ENCODE measurements at places on chromosomes 4 and X. TPM values are rescaled to one million over a fixed set of nuclear protein-coding genes. Genes with fewer than 3 reads are reported as not detected.

The WNK3 gene
- total RNA-seq: 0.14 TPM

The LDB2 gene
- total RNA-seq: not detected

The UGT2B7 gene
- not detected for total RNA-seq

The MGAT4D gene
- not detected for total RNA-seq

The FDCSP gene
- not detected for total RNA-seq

The PAQR3 gene
- 12.5 TPM for total RNA-seq

The GPR173 gene
- total RNA-seq: not detected

The CCDC160 gene
- total RNA-seq: not detected

The F8A1 gene
- total RNA-seq: 52.0 TPM

The CDKL5 gene
- 1.4 TPM for total RNA-seq

The SPANXN1 gene
- total RNA-seq: not detected

The PCDH7 gene
- total RNA-seq: not detected

The CLDN2 gene
- not detected for total RNA-seq

The PHEX gene
- 0.10 TPM for total RNA-seq

The HTRA3 gene
- not detected for total RNA-seq

The GIMD1 gene
- total RNA-seq: not detected

The FRMPD4 gene
- total RNA-seq: not detected

The TXK gene
- total RNA-seq: 65.6 TPM

The CFP gene
- total RNA-seq: 47.5 TPM

The SHISA3 gene
- total RNA-seq: 0.43 TPM

The DGKK gene
- not detected for total RNA-seq

The ASB9 gene
- 0.58 TPM for total RNA-seq

The AFF2 gene
- 1.6 TPM for total RNA-seq

The SMIM10L2A gene
- 1.1 TPM for total RNA-seq

The HS6ST2 gene
- 0.07 TPM for total RNA-seq

The RTL3 gene
- total RNA-seq: not detected

The POF1B gene
- total RNA-seq: 0.15 TPM

The SEC24D gene
- total RNA-seq: 33.3 TPM

The TCEAL7 gene
- not detected for total RNA-seq

The PLA2G12A gene
- 20.4 TPM for total RNA-seq

The TEX13C gene
- not detected for total RNA-seq

The MAGED4B gene
- not detected for total RNA-seq

The RADX gene
- 6.0 TPM for total RNA-seq

The ANTXR2 gene
- 46.7 TPM for total RNA-seq

The FAM47E gene
- total RNA-seq: not detected

The FGF13 gene
- total RNA-seq: not detected

The P2RY4 gene
- 0.14 TPM for total RNA-seq

The SPANXC gene
- not detected for total RNA-seq

The GLRA3 gene
- total RNA-seq: not detected

The RPS6KA6 gene
- total RNA-seq: not detected

The TCEAL6 gene
- total RNA-seq: not detected

The BEND4 gene
- 0.05 TPM for total RNA-seq

The KIT gene
- total RNA-seq: not detected

The GK gene
- total RNA-seq: 18.5 TPM

The KCNIP4 gene
- not detected for total RNA-seq

The SASH3 gene
- total RNA-seq: 239 TPM

The UGT8 gene
- not detected for total RNA-seq

The NDP gene
- total RNA-seq: not detected

The TMSB15A gene
- 0.84 TPM for total RNA-seq

The RPL9 gene
- total RNA-seq: 1,410 TPM

The UNC5C gene
- total RNA-seq: not detected

The ITIH6 gene
- total RNA-seq: not detected

The GRSF1 gene
- total RNA-seq: 70.1 TPM

The IL9R gene
- total RNA-seq: 21.9 TPM

The ZNF732 gene
- not detected for total RNA-seq

The CENPE gene
- total RNA-seq: 42.6 TPM

The SOX3 gene
- not detected for total RNA-seq
